ENCODE measurements at places on chromosomes 7 and 10.

DNA sequence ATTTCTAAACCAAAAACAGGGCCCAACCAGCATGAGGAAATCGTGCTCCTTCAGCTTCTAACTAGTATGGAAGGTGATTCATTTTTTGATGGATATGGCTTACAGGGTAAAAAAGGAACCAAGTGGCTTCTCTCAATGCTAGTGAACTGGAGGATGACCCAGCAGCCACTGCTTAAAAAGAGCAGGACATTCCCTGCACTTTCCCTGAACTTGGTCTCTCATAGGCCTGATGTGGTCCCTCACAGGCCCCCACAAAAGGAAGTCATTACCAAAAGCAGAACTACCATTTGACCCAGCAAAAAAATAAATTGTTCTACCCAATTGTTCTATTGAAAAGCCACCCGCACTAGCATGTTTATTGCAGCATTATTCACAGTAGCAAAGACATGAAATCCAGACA lies 188.8 kb downstream of the CALN1 start:
- no peak for DNase-seq

GRCh38 chr7:37833107-37833817 lies 15.1 kb upstream of the NME8 start:
- peak; percentile 76 for DNase-seq

DNA sequence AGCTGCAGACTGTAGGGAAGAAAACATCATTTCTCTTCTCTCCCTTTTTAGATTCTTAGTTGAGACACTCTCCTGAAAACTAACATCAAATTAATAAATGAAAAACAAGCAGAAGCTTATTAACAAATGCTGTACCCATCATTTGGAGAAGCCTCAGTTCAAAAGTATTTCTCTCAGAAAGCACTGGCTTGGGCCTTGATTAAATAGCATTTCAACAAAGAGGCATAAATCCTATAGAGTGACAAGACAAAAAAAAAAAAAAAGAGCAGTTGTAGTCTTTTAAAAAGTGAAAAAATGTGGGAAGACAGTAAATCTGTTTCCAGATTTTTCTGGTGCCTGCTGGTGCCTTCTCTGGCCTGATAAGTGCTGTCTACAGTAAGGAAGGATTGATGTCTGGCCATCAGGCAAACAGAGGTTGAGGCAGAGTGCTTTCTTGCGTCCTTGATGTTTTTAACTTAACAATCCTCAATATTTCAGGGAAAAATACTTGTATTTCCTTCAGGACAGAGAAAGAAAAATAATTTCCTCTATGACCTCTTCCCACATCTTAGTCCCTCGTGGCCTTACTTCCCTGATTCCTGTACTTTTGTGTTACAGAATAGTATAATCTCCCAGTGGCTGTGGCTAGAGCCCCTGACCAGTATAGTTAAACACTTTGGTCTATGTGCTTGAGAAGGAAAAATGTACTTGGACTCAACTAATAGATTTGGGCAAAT lies 300.5 kb downstream of the HGF start:
- no peak for DNase-seq

DNA sequence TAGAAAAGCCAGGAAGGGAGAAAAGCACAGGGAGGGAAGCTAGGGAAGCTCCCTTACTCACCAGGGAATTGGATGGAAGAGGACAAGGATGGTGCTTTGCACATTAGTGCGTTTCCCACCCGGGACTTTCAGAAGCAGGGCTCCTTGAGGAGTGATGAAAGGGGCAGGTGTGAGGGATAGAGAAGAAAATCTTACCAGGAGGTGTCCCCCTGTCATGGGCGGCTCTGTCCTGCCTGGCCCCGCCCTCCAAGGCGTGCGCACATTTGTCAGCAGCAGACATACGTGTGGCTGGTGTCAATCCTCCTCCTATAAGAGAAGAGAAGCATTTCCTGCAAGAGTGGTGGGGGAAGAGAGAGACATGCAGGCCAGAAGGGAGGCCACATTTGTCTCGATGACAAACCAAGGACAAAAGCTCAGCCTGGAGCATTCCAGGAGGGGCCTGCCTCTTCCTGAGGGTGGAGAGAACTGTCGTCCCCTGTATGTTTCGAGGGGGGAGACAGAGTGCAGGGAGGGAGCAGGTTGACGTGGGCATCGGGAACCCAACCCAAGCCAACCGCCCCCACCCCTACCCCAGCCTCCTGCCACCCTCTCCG lies 47.4 kb upstream of the COMTD1 start:
- peak; percentile 49 for DNase-seq

DNA sequence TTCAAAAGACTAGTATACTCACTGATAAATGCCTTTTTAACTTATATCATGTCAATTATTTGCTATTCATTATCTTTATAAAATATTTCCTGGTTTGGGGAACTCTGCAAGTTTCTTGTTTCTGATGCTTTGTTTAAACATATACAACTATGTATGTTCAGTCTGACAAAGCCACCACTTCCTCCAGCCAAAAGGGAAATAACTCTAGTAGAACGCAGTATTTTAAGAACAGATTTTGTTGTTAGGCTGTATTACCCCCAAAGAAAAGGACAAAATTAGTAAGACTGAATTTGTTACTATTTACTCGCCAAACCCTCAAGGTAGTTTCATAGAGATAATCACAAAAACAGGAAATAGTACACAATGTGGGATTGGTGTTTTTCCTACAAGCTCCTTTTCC lies 78.9 kb downstream of the LRRTM3 start:
- no peak for DNase-seq

DNA sequence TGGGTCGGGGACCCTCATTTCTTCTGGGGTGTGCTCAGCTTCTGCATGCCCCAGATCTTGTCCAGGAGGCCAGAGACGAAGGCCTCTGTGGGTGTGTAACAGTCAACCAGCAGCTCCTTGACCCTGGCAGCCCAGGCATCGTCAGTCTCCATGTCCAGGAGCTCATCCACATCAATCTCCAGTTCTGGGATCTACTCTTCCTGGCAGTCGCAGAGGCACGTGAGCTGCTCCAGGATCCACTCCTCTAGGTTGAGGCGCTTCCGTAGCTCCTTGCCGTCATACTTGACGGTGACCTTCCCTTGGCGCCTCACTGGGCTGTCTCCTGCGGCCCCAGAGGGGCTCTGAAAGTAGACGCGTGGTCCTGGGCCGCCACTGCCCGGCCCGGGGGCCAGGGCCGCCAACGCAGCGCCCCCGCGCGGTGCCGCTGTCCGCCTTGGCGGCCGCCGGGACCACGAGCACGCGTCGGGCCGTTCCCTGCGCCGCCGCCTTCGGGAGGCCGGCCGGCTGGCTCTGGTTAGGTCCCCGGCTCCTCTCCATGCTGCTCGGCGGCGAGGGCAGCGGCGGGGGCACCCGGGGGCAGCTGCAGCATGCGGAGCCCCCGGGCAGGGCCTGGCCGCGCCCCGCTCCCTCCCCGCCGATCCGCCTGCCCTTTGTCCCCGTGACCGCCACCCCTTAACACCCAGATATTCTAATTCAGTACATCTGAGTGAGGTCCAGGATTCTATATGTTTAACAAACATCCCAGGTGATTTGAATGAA lies 170.5 kb downstream of the SEPTIN7 start:
- no peak for DNase-seq

- DNase-seq = no peak
Measured at GRCh38 chr7:35544028-35544742, 150.8 kb downstream of the HERPUD2 start.

DNA sequence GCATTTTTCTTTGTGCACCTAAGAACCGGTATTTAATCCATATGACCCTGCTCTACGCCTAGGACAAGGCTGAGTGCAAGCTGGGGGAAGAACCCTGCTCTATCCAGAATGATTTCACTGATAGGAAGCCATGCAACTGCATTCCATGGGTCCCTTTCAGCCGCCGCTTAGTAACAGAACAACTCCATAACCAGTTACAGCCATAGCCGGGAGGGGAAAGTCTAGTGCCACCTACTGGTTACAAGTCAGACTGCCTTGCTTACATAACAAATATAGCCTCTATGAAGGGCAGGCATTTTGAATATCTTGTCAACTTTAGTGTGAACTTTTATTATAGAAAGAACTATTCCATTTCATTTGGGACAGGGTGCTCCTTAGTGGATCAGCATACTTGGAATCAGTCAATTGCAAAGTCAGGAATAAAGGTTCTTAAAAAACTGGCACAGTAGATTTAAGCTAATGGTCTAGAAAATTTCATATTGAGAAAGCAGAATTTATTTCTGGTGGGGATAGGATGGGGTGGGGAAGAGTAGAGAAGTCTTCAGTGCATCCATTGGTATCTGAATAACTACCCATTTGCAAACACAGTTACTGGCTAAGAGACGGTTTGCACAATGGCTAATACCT lies 521.7 kb downstream of the ADRA2A start:
- peak; percentile 38 for DNase-seq

- DNase-seq = no peak
Measured at GRCh38 chr7:129536323-129536722, 34.0 kb downstream of the SMKR1 start.

GRCh38 chr7:401495-401894 lies 111.5 kb downstream of the FOXL3 start:
- no peak for DNase-seq

DNA sequence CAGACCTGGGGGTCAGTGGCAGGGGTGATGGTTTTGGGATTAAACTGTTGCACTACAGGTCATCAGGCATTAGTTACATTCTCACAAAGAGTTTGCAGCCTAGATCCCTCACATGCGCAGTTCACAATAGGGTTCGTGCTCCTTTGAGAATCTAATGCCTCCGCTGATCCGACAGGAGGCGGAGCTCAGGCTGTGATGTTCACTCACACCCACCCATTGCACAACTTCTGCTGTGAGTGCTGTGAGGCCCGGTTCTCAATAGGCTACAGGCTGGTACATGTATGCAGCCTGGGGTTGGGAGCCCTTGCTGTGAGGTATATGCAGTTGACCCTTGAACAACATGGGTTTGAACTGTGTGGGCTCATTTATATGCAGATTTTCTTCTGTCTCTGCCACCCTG lies 416.4 kb downstream of the GFRA1 start:
- DNase-seq = no peak

GRCh38 chr10:13633689-13634088 lies 46.9 kb downstream of the PRPF18 start:
- DNase-seq = peak; percentile 94

- no peak for DNase-seq
Measured at GRCh38 chr10:43233601-43234430, 33.0 kb downstream of the RASGEF1A start.

DNA sequence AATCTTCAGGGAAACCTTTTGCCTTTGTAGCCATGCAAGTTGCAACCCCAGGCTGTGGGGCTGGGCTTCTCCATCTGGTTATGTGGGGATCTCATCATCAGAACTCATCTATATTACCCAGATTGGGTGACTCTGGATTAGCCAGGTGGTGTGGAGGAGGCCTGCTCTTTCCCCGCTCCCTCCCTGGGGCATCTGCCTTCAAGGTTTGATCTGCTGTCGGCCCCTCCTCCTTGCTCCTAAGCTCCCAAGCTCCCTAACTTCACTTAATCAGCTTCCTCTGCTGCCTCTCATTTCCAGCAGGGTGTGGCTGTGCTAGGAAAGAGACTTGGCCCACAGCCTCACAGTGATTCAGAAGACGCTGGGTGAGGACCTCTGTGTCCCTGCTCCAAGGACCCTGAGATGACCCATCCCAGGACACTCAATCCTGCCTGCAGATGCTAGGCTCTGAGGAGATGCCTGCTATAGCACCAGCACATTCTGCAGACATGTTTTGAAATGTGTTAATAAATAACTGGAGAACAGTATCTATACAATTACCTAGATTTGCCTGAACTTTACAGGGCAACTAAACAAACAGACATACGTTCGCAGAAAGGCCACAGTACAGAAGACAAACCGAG lies 392.1 kb upstream of the PODXL start:
- peak; percentile 10 for DNase-seq

- no peak for DNase-seq
Measured at GRCh38 chr10:63887023-63887589, 365.9 kb downstream of the REEP3 start.

DNA sequence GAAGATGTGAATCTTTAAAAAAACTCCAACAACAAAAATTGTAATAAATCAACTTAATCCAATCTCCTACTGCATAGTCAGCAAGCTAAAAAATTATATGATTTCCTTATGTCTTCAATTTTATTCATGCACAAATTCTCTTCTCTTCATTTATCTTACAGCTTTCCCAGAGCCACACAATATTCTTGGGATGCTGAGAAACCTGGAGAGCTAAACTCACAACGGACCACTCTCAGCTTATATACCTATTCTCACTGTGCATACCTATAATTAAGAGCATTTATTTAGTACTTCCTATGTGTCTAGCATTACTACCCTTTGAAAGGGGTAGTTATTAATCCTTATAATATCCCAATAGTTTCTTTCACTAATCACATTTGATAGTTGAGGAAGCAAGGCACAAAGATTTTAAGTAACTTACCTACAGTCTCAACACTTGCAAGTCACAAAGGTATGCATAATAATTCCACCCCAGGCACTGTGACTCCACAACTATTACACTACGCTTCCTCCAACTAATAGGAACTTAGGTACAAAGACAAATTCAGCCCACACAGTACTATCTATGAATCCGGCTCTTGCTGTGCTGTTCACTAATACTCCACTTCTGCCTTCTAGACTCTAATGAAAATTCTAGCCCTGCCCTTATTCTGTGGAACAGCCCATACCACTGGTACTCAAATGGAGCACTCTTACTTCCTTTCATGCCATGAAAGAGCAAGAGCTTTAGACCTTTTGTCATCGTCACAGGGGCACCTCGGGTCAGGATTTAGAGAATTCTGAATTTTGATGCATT lies 5.1 kb downstream of the CCDC71L start:
- DNase-seq = no peak

GRCh38 chr7:142548978-142549377 lies 200.3 kb upstream of the PRSS1 start:
- no peak for DNase-seq

DNA sequence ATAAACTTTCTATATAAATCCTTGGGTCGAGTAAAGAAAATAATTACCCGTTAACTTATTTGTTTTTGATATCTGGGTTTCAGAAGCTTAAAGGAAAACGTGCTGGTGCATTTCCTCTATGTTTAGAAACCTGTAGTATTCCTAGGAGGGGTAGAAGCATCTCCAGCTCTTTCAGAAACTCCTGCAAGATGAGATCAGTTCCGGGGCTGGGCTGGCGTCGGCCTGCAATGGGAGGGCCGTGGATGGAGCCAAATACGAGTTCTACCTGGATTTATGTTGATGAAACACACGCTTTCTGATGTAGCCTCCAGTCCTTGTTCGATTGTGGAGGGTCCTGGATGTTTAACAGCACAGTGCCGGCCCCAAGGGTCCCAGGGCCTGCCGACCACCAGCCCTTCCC lies 35.8 kb upstream of the DIP2C start:
- DNase-seq = peak; percentile 25

DNA sequence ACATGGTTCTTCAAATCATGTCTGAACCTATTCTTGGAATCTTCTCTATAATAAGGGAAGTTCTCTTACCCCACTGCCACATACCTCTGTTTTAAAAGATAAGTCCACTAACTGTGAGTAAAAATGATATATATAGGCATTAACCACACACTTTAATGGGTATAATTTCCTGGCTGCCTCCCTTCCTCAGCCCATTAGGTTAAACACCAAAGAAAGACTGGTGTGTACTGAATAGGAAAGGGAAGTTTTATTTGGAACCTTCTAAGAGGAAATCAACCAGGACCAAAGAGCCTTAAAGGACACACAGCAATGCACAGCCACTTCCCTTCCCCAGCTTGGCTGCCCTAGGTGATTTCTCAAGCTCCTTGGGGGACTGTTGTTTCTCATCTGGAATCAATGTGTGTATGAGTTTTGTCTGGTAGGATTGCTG lies 5.0 kb upstream of the WBP1L start:
- no peak for DNase-seq

Data from muscle of back (tissue), 13 donors.